ENCODE measurements at places on chromosomes 1 and 21. TPM values are rescaled to one million over a fixed set of nuclear protein-coding genes. Genes with fewer than 3 reads are reported as not detected.

HES5 gene
- not detected for total RNA-seq

CFHR1 gene
- total RNA-seq = not detected

FOXO6 gene
- total RNA-seq = 0.80 TPM

CASQ2 gene
- total RNA-seq = not detected

GRCh38 chr1:11725616-11726015, 10.3 kb upstream of the AGTRAP start:
- no peak for DNase-seq

GRCh38 chr1:9107136-9107535, 21.8 kb downstream of the GPR157 start:
- DNase-seq = no peak

DNA sequence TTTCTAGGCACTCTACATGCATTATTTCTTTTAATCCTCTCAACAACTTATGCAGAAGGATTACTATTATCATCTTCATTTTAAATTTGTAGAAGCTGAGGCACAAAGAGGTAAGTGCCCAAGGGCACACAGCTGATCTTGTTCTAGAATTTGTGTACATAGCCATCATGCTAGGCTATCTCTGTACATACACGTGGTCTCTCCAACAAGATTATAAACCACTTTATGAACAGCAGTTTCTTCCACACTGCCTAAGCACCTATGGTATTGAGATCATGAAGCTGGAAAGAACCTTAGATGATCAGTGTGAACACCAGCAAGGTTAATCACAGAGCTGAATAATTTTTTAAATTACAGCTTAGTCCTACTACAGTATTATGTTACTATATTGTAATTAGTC, 28.9 kb downstream of the UCHL5 start:
- DNase-seq = no peak

All from Daoy (cell line).